ENCODE measurements at places on chromosomes 13 and 19.

- DNase-seq: peak; percentile 56
Observed at GRCh38 chr19:18765224-18765623, 25.9 kb downstream of the COMP start.

GRCh38 chr13:106373989-106374572, 161.4 kb downstream of the EFNB2 start:
- no peak for DNase-seq

GRCh38 chr19:12723641-12724426, at the start of gene TNPO2:
TNPO2 (minus strand) TSS chr19:12723932; CDS start chr19:12720977, 2,955 bp downstream.
- peak; percentile 76 for DNase-seq

GRCh38 chr13:75889427-75889826, 253.3 kb downstream of the LMO7 start:
- no peak for DNase-seq

GRCh38 chr13:37173214-37173613, 67.8 kb upstream of the CSNK1A1L start:
- peak; percentile 21 for DNase-seq

- DNase-seq: no peak
Observed at GRCh38 chr13:103607995-103608394, 541.8 kb upstream of the SLC10A2 start.

GRCh38 chr19:55116859-55117662, at the start of gene PPP1R12C:
PPP1R12C (minus strand) TSS chr19:55117637; CDS start chr19:55117543, 94 bp downstream.
- no peak for DNase-seq

- no peak for DNase-seq
Observed at GRCh38 chr13:40624986-40625385, 41.5 kb downstream of the FOXO1 start.

DNA sequence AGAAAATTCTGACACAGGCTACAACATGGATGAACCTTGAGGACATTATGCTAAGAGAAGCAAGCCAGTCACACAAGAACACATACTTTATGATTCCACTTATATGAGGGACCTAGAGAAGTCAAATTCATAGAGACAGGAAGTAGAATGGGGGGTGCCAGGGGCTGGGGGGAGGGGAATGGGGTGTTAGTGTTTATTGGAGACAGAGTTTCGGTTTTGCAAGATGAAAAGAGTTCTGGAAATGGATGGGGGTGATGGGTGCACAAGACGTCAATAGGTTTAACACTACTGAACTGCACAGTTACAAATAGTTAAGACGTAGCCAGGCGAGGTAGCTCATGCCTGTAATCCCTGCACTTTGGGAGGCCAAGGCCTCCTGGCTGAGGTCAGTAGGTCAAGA, 3.5 kb upstream of the ZNF787 start:
- no peak for DNase-seq

- DNase-seq: no peak
Observed at GRCh38 chr13:68666774-68667397, 1436.8 kb upstream of the PCDH9 start.

DNA sequence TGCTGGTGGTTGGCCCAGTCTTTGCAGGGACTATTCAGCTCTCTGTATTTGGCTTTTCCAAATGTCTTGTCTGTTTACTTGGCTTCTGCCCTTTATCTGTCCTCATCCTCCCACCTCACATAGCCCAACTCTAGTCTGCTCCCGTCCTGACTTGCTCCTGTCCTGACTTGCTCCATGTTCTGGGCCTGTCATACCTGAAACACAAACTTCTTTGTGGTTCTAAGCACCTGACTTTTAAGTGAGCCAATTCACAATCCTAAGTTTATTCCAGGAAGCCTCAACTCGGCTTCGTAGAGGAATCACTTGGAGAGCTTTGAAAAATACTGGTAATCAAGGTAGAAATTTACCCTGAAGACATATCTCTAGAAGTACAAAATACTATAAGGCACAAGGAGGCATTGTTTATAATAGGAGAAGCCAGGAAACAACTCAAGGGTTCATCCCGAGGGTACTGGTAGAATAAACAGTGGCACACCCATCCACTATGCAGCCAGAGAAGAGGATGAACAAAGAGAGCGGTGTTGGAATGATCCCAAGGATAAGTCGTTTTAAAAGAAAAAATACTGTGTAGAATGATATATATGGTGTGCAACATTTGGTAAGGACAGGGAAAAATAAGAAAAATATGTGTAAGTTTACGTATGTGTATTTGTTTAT, 284.5 kb downstream of the FGF14 start:
- no peak for DNase-seq

- no peak for DNase-seq
Observed at GRCh38 chr13:65470781-65471180, 1759.4 kb downstream of the PCDH9 start.

DNA sequence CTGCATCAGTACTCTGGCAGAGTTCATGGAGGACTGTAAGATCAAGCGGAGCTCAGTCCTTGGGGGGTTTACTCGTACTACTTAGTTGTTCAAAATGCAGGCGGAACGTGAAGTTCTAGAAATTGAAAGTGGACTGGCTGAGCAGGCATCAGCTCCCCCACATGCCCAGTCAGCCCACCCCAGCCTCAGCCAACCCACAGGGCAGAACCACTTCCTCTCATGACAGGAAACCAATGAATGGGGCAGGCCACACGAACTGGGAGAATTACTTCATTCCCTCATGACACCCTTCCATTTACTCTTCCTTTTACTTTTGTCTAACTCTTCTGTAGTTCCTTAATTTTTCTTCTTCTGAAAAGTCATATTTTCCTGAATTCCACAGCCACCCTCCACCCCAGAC, 71.9 kb downstream of the FLT1 start:
- no peak for DNase-seq

DNA sequence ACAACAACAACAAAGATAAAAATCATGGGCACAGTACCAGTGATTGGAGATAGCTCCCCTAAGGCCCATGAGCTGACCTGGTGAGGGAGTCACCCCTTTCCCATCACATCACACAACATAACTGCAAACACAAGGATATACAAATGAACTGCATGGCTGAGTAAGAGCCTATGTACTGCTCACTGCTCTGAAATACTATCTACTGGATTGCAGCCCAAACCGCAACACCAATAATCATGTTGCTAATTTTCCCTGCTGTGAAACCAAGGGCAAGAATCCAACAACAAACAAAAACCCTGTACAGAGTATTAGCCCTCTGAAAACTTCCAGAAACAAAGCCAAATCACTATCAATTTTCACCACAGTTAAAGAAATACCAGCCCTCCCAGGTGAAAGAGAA, 1893.2 kb downstream of the PCDH9 start:
- no peak for DNase-seq

GRCh38 chr13:98171900-98172589, 5.0 kb downstream of the RNF113B start:
- no peak for DNase-seq

- DNase-seq: no peak
Observed at GRCh38 chr13:62684359-62684758, 1268.7 kb upstream of the PCDH20 start.

- DNase-seq: no peak
Observed at GRCh38 chr13:38376546-38376945, 26.9 kb downstream of the UFM1 start.

GRCh38 chr13:74761801-74762757, 627.9 kb upstream of the KLF12 start:
- no peak for DNase-seq

DNA sequence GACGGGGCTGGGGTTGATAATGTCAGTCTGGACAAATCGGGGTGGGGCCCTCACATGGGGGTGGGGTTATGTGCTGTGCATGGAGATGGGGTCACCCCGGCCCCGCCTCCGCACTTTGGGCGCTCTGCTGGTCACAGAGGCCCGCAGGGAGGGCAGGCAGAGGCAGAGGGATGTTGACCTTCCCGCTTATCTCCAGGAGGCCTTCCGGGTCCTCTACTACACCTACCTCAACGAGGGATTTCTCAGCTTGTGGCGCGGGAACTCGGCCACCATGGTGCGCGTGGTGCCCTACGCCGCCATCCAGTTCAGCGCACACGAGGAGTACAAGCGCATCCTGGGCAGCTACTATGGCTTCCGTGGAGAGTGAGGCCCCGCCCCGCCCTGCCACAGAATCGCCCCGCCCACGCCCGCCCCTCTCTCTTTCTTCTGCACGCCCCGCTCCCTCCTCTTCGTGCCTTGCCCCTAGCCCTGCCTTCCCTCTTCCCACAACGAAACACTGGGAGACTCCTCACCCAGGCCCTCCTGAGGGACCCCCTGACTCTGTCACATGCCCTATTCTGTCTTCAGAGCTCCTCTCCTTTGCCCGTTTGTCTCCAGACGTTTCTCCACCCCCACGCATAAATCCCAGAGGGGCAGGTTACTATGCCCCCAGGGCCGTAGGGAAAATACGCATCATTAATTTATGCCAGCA, 32.8 kb downstream of the TMEM161A start:
- DNase-seq: peak; percentile 92

DNA sequence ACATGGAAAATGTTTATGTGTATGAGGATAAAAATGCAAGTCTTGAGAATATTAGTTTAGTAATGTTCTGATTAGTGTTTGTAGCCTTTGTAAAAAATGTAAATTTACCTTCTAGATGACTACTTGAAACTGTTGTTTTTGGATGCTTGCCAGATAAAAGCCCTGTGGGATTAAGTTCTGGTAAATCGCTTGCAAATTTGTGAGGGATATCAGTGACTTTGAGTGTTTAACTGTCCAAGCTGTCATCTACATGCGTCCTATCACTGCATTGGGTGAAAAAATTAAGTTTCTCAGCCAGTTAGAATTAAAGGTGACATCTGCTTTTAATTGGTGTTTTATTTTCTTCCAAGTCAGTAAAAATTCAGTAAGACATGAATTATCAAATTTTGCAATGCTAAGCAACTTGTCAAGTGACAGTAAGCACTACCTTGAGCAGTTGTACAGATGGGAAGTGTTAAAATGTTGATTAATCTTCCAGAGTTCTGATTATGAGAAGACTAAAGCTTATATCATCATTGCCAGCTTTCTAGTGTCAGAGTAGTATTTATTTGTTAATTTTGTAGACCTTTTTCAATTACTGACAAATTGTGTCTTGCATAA, 88.0 kb downstream of the PCCA start:
- DNase-seq: peak; percentile 77

GRCh38 chr19:17977021-17977420, 10.1 kb downstream of the KCNN1 start:
- no peak for DNase-seq

DNA sequence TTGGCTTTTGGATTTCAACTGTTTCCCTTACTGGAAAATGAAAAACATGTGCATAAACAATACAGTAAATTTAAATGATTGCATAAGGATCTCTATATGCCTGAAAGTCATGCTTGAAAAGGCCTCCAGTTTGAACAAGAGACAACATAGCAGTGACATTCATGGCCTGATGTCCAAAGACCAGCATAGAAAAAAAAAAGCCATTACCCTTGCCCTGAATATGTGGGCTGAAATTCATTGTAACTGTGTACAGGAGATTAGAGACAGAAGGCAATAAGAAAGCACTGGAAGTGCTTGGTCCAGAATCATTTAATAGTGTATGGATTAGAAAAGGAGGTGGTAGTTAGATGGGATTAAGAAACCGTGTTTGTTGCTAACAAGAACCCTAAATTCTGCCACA, 15.4 kb downstream of the MIR17HG start:
- no peak for DNase-seq

DNA sequence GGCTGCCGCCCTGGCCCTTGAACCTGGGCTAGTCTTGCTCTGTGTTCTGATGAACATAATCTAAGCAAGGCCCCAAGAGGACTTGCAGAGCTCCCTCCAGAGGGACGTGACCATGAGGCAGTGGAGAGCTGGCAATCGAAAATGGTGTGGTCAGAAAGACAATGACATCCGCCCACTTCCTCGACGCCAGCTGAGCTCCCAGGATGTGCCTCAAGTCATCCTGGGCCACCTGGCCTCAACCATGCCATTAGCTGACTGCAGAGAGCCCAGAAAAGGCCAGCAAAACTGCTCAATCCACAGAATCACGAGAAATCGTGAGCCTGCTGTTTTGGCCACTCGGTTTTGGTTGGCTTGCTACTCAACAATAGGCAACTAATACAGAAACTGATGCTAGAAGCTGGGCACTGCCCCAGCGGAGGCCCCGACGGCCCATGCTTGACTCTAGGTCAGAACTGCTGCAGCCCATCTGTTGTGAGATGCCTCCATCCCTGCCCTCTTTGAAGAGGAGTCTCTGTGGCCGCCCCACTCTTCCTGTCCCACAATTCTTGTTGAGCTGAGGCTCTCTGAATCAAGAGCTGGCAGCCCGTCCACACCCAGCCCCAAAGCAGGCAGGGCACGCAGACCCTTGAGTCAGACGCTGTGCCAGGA, 53.3 kb downstream of the STK24 start:
- peak; percentile 82 for DNase-seq

DNA sequence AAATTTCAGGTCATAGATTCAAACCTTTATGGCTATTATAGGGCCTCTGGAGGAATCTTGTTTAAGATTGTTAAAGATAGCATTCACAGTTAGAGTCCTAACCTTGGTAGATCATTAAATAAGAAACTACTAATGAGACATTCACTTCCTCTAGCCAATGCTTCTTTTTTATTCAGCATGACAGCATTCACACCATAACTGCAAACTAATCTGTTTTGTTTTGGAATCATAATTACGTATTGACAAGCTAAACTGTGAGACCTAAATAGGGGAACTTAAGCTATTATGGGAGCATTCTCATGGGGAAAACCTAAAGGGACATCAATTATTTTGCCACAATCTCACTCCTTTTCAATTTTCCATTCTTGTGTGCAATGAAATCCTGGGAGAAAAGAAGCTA, 653.8 kb downstream of the PCDH9 start:
- no peak for DNase-seq

DNA sequence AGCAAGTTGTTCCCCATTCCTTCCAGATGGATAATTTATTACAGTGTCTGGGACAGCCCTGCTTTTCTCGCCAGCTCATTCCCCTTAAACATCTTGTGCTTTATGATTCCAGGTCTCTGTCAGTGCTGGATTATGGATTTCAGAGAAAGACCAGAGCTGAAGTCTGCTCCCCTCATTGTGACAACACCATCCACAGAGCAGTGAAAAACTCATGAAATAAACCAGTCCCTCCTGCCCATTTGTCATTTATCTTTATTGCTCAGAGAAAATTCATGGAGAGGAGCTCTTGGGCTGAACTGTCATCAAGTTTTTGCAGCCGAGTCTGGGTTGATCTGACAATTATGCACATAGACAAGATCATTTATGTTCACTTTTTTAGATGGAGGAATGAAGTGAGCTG, 92.7 kb upstream of the GPR12 start:
- no peak for DNase-seq

DNA sequence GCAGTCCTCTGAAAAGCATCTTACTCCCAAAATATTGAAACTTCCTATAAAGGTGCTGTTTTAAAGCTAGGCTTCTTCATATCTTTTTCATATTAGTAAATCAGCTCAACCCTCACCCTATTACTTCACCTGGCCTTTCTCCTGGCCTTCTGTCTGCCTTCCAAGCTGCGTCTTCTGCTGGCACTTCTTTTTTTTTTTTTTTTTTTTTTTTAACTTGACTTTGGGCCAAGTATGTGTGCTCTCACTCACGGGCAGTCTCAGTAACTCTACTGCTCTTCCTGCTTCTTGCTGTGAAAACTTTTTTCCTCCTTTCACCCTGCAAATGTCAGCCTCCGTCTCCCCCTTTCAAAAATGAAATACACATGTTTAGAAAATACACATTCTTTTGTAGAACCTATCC, 41.2 kb upstream of the KCTD4 start:
- DNase-seq: no peak
